ENCODE measurements at places on chromosomes 7 and 10.

GRCh38 chr10:50506861-50507573 is 116.7 kb downstream of the SGMS1 start:
- no peak for DNase-seq

DNA sequence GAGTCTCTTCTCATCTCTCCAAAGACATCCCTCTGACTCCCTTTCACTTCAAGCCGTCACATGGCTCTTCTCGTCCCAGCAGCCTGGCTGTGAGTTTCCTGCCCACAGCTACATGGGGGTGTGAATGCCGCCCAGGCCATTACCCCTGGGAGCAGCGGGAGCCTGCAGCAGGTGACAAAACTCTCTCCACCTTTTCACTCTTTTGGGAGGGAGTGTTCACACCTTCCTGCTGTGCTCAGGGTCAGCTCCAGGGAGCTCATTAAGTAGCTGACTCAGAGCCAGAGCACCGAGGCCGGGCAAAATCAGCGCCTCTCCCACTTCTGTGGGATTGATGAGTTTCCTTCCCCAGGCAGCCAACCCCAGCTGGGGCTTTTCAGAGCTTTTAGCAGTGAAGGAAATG is 271.3 kb downstream of the TYW1 start:
- DNase-seq = no peak

- no peak for DNase-seq
Measured at GRCh38 chr7:20578257-20578771, 37.2 kb upstream of the ABCB5 start.

- DNase-seq = no peak
Measured at GRCh38 chr7:15582773-15583172, 21.0 kb upstream of the AGMO start.

DNA sequence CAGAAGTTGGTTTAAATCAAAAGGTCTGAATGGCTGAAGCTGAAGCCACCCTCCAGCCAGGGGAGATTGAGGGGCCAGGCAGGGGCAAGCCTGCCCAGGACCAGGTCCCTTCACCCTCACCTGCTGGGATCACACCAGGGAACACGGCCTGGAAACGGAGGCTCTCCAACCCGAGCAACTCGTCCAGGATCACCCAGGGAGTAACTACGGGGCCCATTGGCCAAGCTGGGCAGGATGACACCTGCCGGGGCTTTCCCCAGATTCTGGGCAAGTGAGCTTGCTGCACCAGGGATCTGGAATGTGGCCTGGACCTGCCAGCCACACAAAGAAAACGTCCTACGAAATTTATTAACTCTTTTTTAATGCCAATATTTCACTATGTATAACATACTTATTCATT is 30.4 kb upstream of the PPP2R2D start:
- no peak for DNase-seq

- DNase-seq = no peak
Measured at GRCh38 chr10:71263376-71263775, 51.0 kb downstream of the UNC5B start.

GRCh38 chr10:132066812-132067211 is 1.1 kb downstream of the JAKMIP3 start:
- DNase-seq = no peak

GRCh38 chr10:8102708-8103401 is 48.4 kb downstream of the GATA3 start:
- DNase-seq = no peak

GRCh38 chr7:20804345-20804744 is 17.7 kb upstream of the SP8 start:
- DNase-seq = no peak

DNA sequence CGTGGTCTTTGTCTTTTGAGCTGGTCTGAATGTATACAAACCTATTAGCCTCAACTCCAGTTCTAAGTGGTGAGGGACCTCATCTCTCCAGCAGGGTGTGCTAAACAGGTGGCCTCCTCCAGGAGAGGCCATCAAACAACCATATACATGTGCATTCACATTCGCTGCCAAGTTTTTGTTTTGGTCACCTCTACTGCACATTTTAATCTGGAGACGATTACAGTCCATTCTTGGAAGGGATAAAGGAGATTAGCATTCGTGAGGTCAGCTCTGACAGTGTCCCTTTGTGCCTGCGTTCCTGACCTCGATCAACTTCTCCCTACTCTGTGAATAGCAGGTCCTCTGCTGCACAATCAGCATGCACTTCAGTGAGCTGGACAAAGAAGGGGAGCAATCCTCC is 60.8 kb downstream of the RHOBTB1 start:
- no peak for DNase-seq

DNA sequence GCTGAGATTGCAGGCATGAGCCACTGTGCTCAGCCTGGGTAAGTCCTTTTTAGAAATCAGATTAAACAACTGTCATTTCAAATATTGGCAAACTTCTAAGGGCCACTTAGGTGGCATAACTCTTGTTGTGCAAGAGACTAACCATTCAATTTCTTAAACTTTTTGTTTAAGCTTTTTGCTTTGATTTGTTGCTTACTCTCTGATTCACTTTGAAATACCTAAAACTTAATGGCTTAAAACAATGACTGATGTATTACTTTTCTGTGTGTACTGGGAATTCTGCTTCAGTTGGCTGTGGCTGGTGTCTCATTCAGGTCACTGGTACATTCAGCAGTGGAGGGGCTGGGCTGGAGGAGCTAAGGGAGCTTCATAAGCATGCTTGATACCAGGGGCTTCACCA is 28.9 kb downstream of the ZNF25 start:
- DNase-seq = no peak

DNA sequence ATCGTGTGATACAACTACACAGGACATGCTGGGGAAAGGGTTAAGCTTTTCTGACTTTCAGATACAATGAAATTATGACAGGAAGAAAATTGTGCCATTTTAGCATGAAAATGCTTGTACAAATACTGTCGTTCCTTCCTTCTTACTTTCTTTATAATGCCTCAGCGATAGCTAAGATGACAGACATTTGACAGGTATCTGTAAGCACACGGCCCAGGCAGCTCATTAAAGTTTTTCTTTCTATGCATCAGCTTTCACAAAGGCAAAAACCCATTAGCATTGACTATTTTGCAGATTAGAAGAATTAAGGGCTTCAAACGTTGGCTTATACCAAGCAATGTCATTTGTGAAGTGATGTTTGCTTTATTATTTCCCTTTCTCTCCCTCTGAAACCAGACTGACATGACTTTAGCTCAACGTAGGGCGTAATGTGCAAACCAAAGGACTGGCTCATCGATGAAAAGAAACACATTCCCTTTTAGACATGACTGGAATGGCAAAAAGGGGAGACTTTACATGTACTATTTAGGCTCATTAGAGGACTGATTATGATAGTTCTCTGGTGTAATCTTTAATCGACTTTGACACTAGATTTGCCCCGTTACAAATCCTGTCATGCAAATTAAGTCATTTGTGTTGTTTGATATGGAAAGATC is 258.4 kb upstream of the SP8 start:
- DNase-seq = no peak

GRCh38 chr7:127393368-127394058 is 1.0 kb upstream of the ZNF800 start:
- DNase-seq = no peak

DNA sequence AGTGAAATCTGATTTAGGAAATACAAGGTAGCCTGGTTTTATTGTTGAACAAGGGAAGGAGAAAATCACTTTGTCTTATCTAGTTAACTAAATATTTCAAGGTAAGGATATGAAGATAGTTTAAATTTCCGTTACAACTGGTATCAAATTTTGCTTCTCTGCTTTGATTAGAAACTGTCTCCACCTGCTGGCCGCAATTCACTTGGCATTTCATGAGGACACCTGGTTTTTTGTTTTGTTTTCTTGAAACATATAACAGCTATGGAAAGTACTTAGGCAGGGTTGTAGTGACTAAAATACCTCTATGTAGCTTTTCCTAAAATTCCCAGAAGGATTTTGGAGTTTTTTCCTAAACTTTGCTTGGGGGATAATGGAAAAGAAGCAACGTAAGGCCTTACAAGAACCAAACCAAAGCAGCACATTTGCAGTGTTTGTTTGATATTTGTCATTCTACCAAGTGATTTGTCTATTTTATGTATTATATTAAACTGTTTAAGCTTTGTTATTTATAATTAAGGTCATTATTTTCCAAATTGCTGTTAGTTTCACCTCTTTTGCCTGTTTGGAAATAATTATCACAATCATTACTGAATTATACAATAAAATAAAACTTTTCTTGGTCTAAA is 73.6 kb downstream of the AHCYL2 start:
- DNase-seq = peak; percentile 16

GRCh38 chr10:51170518-51171245 is 96.4 kb downstream of the PRKG1 start:
- DNase-seq = no peak

DNA sequence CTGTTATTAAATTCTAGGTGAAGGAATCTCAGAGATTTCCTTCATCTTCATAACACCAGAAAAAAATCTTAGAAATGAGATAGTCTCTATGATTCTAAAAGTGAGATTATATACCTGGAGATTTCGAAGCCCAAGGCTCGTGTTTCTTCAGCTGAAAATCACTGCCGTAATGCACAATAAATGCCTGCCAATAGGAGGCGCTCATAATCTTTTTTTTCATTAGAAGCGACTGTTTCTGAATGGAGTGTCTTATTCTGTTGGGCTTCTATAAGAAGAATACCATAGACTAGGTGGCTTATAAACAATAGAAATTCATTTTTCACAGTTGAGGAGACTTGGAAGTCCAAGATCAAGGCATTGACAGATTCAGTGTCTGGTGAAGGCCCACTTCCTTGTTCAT is 294.7 kb downstream of the PRKG1 start:
- no peak for DNase-seq

DNA sequence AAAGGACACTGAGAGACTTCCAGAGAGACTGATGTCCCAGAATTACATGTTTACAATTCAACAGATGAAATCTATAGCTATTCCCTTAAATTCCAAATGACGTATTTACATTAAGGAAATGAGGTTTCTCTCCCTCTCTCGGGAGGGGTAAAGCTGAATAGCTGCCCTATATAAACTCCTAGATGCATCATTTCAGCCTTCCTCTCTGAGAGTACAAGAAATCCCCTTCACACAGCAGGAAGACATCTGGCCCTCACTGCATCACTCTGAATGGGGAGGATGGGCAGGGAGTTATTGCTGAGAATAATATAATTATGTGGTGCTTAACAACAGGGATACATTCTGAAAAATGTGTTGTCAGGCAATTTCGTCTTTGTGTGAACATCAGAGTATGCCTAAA is 11.0 kb downstream of the POT1 start:
- no peak for DNase-seq

DNA sequence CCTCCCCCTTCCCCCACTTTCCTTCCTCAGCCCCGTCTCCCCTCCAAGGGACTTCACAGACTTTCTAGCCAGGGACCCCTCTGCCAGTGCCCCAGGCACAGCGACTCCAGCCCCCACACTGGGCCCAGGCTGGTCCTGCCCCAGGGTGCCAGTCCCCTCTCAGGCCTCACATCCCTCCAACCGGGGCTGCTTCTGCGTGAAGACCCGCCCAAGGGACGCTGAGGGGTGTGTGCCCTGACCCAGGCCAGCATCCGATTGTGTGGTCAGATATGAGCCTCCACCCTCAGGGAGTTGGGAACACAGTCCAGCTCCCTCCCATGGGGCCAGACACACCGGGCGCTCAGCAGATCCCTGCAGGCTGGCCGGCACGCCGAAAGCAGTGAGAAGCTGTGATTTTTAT is 97.0 kb downstream of the MICALL2 start:
- no peak for DNase-seq

GRCh38 chr7:134375206-134375605 is 58.5 kb upstream of the SLC35B4 start:
- DNase-seq = no peak

DNA sequence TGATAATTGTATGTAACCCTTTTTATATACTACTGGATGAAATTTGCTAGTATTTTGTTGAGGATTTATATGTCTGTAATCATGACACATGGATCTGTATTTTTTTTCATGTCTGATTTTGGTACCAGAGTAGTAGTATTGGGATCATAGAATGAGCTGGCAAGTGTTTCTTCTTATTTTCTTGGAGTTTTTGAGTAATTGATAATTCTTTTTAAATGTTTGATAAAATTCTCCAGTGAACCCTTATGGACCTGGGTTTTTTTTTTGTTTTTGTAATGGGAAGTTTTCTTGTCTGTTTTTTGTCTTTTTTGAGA is 28.4 kb downstream of the ZNF33A start:
- no peak for DNase-seq

- DNase-seq = no peak
Measured at GRCh38 chr7:94656925-94657731, 1.2 kb upstream of the SGCE start.

DNA sequence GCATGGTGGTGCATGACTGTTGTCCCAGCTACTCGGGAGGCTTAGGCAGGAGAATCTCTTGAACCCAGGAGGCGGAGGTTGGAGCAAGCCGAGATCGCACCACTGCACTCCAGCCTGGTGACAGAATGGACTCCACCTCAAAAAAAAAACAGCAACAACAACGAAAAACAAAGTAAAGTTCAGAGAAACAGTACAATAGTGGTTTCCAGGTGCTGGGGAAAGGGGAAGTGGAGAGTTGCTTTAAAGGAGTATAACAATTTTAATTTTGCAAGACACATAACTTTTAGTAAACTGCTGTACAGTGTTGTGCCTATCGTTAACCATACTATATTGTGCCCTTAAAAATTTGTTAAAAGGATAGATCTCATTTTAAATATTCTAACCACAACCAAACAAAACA is 662.7 kb upstream of the POT1 start:
- no peak for DNase-seq

DNA sequence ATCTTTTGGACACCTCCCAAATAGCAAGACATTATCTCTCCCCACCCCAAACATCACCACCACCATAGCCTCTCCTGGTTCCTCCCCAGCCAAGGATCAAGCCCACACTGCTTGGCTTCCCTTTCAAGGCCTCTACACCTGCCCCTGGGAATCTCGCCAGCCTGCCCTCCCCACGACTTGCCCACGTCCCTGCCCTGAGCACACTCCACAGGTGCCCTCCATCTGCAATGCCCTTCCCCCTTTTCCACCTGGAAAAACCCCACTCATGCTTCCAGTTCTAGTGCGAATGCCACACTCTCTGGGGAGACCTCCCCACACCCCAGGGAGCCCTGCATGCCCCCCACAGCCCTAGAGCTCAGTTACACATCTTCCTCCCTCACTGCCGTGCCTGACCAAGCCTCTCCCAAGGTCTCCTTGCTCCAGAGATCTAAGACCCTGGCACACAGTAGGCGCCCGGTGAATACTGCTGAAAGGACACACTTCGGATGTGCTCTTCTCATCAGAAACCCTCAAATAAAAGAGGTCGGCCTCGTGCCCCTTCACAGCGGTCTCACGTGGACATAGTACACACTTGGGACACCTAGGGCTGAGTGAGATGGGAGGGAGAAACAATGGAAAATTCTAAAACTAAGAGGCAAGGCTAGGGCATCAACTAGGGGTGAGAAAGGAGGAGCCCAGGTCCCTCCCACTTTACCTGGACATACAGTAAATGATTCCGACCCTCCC is 91.4 kb downstream of the DLG5 start:
- DNase-seq = no peak

DNA sequence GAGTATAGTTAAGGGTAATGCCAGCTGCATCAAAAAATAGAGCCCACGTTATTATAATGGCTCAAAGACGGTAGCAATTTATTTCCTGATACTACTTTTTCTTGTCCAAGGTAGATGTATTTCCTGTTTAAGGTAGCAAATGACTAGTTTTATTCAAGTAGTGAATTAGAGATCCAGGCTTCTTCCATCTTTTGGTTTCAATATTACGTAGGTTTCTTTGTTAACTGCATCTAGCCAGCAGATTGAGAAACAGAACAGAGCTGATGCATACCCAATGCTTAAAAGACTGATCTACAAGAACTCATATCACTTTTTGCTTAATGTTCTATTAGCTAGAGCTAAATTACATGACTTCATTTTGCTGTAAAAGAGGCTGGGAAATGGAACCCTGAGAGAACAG is 992.1 kb downstream of the NRG3 start:
- no peak for DNase-seq

- DNase-seq = peak; percentile 62
Measured at GRCh38 chr10:71371750-71372166, 25.0 kb upstream of the CDH23 start.
